ENCODE measurements at places on chromosomes 11 and 22.

GRCh38 chr11:14567064-14567651 is 47.0 kb upstream of the PSMA1 start:
- DNase-seq, result no peak

DNA sequence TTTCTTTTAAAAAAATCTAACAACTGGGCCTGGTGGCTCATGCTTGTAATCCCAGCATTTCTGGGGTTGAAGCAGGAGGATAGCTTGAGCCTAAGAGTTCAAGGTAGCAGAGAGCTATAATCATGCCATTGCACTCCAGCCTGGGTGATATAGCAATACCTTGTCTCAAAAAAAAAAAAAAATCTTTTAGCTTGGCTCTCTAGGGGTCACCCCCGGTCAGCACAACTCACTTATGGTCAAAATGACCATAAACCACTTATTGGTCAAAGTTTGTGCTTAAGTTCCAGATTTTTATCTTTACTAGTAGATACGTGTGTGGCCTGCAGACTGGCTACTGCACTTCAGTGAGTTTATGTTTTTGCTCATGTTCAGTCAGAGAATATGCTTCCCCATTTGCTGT is 6.3 kb upstream of the SPDYC start:
- no peak for DNase-seq

DNA sequence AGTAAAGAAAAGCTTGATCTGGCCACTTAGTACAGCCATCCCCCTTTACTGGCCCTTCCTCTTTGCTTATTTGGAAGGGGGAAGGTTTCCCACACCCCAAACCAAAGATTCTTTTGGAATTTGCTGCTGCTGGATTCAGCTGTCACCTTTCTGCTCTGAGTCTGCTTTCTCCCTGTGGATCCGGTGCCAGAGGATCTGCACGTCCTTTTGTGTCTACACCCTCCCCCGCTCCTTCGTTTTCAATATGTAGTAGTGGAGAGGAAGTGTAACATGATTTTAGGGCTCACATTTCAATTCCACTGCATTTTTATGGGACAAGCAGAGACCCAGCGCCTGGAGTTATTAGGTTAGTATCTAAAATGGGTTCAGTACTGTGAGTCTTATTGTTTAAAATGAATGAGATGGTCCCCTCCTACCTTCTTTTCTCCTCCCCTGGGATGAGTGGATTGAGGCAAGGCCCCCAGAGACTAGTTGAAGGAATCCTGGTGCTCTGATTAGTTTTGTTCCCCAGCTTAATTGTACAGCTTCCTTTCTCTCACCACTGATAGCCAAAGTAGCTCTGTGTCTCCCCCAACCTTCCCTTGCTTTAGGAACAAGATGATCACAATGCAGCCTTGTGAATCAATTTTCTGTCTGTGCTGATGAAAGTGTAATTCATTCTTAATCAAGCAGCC is 30.5 kb upstream of the CABP7 start:
- DNase-seq, result no peak

- DNase-seq, result no peak
These were observed 4.1 kb upstream of the RAB3IL1 start for GRCh38 chr11:61921446-61921845.

- DNase-seq, result no peak
These were observed 4.7 kb downstream of the C11orf52 start for GRCh38 chr11:111923351-111923788.

Data from activated gamma-delta T cell treated with Interleukin-2 at 50 U/mL for 16 hours (primary cell).